Colonic mucosa (tissue), 4 donors: ENCODE measurements at places on chromosomes 11 and 22. TPM values are rescaled to one million over a fixed set of nuclear protein-coding genes. Genes with fewer than 3 reads are reported as not detected.

DNA sequence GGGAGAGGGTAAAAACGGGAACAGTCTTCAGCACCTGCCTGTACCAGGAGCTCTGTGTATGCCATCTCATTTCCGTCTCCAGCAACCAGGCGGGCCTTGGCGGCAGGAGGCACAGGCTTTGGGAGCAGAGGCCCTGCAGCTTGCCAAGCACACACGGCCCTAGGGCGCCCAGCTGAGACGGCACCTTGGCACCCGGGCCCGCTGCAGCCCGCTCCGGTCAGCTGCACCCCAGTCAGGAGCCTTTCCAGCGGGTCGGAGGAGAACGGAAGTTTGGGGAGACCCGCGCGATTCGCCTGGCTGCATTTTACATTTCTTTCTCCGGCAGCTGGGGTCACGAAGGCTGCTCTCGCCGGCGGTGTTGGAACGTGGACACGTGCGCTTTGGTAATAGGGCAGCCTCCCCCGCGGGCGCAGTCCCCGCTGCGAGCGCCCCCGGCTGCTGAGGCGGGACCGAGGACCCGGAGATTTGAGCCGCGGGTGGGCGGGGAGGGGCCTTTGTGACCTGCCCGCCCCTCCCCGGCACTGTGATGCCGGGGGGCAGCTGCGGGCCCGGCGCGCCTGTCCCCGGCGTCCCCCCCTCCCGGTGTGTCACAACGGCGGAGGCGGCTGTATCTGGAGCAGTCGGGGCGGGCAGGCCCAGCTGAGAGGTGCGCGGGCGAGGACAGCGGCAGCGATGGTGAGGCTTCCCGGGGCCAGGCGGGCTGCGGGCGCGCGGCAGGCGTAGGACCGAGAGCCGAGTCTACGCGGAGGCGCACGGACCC, at the start of gene TUBA8:
TUBA8 (plus strand) TSS at position 616 of the 760 bp plus-strand sequence; CDS start at position 673, 57 bp downstream.
- no peak for DNase-seq

DNA sequence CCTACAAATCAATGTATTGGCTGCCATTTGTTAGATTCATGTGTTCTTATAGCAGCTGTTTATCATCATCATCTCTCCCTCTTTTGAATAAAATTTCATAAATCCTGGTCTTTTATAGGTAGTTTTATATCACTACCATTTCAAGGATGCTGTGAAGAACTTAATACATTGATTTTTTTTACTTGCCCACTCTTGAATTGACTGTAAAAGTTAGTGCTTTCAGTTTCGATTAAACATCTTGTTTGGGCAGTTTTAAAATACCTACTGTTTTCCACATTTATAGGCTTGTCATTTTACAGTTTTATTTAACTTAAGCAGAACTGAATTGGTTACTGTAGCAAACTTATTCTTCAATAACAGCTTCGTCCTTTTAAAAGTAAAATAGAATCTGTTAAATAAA, 59.5 kb downstream of the TTC17 start:
- no peak for DNase-seq

DNA sequence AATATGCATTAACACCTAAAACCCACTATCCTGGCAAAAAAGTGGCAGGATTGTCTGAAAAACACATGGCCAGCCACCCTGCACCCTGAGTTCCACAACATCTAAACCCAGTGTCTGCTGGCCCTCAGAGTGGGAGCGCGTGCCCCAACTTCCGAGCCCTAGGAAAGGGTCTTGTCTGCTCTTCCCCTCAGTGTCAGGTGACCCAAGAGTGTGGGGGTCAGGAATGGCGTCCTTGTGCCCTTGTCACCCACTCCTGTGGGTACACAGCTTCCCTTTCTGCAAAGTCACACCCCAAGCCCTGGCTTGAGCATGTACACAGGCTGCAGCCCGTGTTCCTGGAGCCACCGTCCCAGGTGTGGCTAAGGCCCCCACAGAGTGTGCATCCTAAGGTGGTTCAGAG, 67.6 kb downstream of the CDKN1C start:
- DNase-seq: no peak

GRCh38 chr11:35009191-35009943, 92.9 kb downstream of the PDHX start:
- peak; percentile 66 for DNase-seq

DNA sequence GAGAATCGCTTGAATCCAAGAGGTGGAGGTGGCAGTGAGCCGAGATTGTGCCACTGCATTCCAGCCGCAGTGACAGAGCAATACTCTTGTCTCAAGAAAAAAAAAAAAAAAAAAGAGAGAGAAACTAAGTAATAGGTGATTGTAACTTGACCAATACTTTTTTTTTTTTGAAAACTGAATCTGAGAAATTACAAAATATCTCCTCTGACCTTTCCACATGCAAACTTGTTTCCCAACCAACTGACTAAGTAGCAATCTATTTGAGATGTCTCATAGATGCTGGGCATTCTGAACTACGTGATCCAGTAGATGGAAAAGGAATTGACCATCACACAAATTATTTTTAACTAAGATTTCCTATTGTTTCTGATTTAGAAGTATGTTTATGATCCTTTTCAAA, 407.3 kb upstream of the CHORDC1 start:
- no peak for DNase-seq

GRCh38 chr22:40525250-40525884, 111.2 kb downstream of the MRTFA start:
- DNase-seq: peak; percentile 60

DNA sequence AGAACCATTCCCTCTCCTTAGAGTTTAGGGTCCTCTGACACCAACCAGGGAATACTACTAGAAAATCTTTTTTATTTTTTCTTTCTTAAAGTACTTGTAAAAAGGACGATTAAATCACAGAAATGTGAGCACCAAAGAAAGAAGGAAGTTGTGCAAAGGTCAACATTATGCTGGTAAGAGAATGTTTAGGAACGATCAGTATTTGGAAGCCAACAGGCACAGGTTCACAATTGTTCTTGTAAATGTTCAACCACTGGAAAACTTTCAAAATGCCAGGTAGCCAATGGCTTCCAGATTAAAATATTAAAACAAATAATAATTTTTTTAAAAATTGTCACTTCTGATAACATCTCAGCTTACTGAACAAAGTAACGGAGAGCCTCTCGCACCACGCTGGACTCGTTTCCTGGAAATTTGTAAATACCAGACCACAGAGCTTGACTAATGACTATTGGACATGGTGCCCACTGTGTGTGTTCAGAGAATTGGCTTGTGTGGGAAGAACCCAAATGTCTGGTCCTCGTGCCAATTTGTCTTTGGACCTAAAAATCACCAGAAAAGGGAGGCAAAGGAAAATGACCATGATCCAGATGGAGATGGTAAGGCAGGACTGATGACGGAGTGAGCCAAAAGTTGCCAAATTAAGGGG, 20.8 kb downstream of the COMMD9 start:
- no peak for DNase-seq

- DNase-seq: no peak
These were observed 132.0 kb downstream of the BUD13 start for GRCh38 chr11:116640641-116641402.

DNA sequence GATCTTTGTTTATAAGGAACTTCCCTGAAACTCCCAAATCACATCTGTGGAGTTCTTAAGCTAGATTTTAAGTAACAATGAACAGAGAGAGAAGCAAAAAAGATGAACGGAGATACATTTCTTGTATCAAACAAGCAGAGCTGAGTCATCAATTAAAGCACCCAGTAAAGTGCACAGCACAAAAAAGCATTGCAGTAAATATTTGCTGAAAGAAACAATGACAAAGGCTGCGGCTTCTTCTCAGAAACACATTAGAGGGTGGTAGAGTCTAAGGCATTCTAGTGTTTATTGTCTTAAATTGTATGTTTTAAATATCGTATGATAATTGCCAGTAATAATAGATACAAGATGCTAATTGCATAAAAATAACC, 941.6 kb upstream of the CHORDC1 start:
- no peak for DNase-seq

DNA sequence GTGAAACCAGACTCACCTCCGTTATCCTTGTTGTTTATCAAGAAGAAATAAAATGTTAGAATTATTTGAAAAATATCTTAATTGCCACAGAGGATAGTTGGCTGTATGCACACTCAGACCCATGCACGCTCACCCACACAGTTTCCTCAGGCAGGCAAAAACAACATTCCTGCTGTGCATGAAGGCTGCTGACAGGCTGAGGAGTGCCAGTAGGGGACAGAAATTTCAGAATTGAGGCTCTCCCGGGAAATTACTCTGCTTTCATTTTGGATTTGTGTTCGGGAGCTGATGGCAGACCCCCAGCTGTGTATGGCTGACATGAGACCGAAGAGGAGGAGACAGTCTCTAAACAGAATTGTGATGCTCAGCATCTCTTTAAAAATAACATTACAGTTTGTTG, 87.5 kb downstream of the AMOTL1 start:
- no peak for DNase-seq

- DNase-seq: no peak
These were observed 5.2 kb downstream of the DDB1 start for GRCh38 chr11:61327669-61328071.

GRCh38 chr11:105298174-105298573, 158.6 kb upstream of the CARD18 start:
- no peak for DNase-seq

- DNase-seq: no peak
These were observed 1.6 kb downstream of the L3MBTL2 start for GRCh38 chr22:41206719-41207118.

DNA sequence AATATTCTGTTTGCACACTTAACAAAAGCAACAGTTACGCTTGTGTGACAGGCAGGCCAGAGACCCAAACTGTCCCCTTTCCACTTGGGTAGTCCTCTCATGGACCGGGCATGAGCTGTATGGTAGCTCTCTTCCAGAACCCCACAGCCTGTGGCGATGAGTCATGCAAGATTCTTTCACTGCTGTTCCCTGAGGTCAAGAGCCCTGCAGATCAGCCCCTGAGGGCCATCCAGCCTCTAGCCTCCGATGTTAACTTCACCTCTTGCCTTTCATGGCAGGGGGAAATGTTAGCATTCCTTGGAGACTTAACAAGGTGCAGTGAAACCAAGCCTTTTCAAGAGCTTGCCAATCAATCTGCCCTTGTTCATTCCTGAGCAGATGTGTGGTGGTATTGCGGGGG, 63.2 kb upstream of the DEUP1 start:
- DNase-seq: no peak

DNA sequence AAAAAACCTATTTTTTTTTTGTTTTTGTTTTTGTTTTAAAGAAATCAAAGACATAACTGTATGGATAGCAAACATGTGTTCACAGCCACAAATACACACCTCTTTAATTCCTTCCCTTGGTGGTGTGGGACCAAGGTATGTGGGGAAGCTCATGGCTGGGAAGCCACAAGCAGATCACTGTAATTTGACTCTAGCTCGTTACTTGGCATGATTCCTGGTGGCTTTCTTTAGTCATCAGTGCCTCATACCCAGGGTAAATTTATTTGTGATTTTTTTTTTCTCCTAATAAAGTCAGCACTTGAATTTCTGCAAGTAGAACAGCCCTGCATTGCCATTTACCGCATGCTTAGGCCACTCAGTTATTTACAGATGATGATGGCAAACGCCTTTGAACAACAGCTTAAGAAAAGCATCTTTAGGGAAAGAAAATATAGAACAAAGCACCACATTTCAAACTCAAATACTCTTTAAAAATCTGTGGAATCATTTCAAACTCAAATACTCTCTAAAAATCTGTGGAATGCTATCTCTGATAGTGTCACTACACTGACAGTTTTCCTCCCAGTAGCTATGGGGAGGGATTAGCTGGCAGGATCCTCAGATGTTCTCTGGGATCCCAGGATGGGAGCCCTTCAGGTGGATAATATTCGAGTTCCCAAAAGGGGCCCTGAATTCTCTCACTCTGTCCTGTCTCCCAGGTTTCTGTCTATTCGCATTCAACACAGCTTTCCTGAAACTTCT, 687.2 kb downstream of the OPCML start:
- DNase-seq: no peak

DNA sequence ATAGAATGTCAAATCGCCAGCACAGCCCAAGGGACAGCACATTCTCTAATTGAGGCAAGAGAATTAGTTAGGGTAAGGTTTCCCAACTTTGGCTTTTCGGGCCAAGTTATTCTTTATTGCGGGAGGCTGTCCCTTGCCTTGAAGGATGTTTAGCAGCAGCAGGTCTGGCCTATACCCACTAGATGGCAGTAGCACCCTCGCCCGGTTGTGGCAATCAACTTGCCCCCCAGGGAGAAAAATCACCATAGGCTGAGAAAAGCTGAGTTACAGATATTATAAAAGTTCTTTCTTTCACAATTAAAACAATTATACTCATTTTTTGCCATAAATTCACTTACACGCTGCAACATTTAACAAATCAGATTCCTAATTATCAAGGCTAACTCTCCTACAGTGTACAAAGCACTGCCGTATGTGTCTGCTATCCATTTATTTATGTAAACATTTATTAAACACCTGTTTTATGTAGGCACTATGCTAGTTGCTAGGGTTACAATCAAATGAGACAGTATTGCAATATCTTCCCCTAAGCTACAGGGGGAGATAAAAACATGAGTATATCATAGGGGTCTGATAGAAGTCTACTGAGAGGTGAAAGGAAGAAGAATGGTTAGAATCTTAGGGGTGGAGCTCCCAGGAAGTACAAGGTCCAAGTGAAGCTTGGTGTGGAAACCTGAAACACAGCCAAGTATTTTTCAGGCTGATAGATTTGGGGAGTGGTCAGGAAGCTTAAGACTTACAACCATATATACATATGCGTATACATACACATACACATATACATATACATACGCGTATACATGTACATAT, 452.3 kb downstream of the RAB38 start:
- DNase-seq: peak; percentile 41

- no peak for DNase-seq
These were observed 74.7 kb downstream of the PDE2A start for GRCh38 chr11:72599325-72600117.

Gene PGA5
- not detected for total RNA-seq

Gene SLC29A2
- 20.2 TPM for total RNA-seq

Gene HDAC10
- total RNA-seq: 59.1 TPM

Gene MFNG
- total RNA-seq: 6.5 TPM

Gene CRYBB1
- not detected for total RNA-seq

Gene MS4A4E
- total RNA-seq: 0.69 TPM

Gene RDX
- total RNA-seq: 20.5 TPM

Gene OR8I2
- not detected for total RNA-seq

Gene TMEM134
- 50.1 TPM for total RNA-seq

Gene LAYN
- 0.99 TPM for total RNA-seq

Gene DNAJB7
- total RNA-seq: 0.16 TPM

Gene OR52N5
- total RNA-seq: not detected
